ENCODE measurements at places on chromosomes 1 and 21.
A peak's percentile ranks its signal among the peaks of the same experiment; 100 is the strongest.

DNA sequence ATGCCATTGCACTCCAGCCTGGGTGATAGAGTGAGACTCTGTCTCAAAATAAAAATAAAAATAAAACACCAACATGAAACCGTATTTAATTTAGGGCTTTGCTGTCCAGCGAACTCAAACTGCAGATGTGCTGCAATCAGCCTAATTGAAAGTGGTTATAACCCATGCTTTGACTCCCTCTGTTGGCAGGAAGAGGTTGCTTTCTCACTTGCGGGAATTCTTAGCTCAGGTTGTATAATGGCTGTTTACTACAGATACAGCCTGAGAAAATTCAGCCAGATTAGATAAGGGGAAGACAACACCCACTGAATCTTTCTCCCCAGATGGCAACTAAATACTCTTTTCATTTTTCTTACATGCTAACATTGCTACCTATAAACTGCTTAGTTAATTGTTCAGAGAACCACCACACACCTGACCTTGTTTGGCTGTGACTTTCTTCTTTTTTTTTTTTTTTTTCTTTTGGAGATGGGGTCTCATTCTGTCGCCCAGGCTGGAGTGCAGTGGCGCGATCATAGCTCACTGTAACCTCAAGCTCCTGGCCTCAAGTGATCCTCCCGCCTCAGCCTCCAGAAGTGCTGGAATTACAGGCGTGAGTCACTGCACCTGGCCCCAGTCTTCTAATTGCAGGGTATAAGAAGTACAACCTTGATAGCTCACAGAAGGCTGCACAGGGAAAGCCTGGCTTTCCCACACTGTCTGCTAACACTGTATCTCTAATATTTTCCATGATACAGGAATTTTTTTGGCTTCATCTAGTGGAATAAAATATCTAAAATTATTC is 34.6 kb downstream of the DNTTIP2 start:
- peak; percentile 76 for DNase-seq

- no peak for DNase-seq
Observed at GRCh38 chr1:198185146-198185545, 28.3 kb downstream of the NEK7 start.

GRCh38 chr1:205961405-205961804 is 18.1 kb upstream of the SLC26A9 start:
- no peak for DNase-seq

DNA sequence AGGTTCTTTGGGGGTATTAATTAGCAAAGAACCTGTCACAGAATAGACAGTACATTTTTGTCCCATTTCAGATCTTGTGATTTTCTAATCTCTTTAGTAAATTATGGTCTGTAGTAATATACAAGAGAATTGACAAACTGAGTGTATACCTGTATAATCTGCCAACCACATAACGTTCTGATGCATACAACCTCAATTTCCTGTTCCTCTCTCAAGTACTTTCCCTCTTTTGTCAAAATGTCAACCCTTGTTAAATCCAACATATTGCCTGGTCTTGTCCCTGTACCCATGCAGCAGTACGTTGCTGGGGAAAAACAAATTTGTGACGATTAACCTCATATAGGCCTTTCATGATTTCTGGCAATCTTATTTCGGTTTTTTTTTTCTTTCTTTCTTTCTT is 1.1 kb downstream of the ARV1 start:
- DNase-seq, result no peak

DNA sequence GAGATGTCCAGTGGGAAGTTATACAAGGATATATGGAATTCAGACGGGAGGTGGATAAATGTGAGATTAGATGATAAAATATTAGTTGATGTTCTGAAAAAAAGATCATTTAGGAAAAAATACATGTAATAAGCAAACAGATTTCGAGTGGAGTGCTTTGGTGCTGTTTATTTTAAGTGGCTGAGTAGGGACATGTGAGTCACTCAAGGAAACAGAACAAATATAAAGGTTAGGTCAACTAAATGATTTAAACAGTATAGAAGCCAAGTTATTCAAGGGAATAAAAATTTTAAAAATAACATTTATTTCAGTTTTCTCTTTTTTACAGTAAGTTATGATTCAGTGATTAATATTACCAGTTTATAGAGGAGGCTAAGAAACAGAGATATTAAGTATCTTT is 1046.7 kb upstream of the B3GALT2 start:
- no peak for DNase-seq

- DNase-seq, result no peak
Observed at GRCh38 chr1:84402060-84402459, 3.8 kb downstream of the DNASE2B start.

- no peak for DNase-seq
Observed at GRCh38 chr21:36999131-36999898, 7.2 kb upstream of the RIPPLY3 start.

- no peak for DNase-seq
Observed at GRCh38 chr1:11960715-11961114, 19.5 kb upstream of the MFN2 start.

DNA sequence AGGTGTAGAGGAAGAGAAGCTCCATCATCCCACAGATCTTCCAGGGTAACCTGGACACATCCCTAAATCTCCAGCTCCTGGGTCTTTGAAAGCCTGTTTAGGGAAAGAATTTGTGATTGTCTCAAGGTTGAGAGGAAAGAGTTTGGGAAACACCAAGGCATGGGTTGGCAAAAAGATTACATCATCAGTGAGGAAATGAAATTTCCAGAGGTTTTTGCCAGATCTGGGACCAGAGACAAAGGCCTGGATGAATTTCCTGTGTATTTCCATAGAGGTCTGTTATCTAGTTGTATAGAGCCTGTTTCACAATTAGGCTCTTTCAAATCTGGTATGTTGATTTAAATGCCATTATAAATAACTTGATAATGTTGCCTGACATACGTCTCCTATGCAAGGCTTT is 82.3 kb downstream of the GPR89B start:
- no peak for DNase-seq

DNA sequence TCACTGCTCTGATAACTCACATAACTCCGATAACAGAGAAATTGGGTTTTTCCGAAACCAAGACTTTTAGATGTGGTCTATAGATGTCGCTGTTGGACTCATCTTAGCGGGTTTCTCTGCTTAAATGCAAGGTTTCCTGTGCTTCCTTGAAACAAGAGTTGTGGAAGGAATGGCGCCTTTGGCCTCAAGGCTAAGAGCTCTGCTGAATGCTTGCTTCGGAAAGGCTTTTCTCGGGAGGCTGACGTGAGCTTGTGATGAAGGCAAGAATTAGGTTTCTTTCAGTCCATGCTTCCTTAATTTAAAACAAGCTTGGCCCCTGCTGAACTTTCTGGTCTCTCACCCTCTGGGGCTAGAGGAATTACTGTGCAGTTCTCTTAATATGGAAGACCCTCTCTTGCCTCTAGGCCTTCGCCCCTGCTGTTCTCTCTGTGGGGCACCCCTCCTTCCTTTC is 113.5 kb downstream of the MAP3K21 start:
- peak; percentile 58 for DNase-seq

Measured in SW480 (cell line).